ENCODE measurements at places on chromosomes 6 and 20. TPM values are rescaled to one million over a fixed set of nuclear protein-coding genes. Genes with fewer than 3 reads are reported as not detected.
A peak's percentile ranks its signal among the peaks of the same experiment; 100 is the strongest.

DNA sequence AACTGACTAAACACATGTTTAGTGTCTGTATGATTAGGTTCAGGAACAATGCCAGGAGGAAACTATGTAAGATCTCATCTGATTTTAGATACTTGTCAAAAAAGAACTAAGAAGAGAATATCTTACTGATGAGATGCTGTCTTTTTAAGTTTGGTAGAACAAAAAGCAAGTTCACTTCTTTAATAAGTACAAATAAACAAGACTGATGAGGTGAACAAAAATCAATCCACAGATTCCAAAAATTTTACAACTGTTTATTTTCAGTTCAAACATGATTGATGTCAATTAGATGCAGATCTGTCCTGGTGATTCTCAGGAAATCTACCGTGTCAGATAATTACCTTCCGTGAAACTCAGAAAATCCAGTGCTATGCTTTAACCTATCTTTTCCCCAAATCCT, 24.9 kb downstream of the EPHA7 start:
- no peak for DNase-seq

DNA sequence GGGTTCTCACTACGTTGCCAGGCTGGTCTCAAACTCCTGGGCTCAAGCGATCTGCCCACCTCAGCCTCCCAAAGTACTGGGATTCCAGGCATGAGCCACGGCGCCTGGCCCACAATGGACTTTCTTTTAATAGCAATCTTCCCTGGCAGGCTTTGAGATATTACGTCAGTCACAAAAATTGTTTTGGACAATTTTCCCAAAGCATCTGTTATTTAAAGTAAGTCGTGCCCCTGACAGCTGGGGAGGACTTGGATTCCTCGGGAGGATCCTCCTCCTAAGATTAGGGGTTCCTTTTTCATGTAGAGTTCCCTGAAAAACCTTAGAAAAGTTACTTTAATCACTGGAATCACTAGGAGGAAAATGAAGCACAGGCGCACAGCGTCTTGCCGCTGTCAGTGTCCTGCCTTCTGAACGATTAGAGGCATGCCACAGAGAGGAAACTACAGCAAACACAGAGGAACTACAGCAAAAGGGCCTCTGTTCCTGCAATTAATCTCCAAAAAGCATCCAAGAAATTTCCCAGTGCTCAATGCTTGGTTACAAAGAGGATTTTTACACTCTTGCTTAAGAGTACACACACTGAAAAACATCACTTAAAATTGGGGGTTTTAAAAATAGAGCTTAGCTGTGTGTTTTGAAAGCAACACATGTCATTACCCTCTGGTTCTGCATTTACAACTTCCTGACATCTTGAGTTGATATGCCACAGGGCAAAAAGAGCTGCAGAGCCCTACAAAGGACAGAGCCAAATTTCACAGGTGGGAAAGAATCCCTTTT, 4.5 kb downstream of the ACSS1 start:
- DNase-seq, result peak; percentile 82

DNA sequence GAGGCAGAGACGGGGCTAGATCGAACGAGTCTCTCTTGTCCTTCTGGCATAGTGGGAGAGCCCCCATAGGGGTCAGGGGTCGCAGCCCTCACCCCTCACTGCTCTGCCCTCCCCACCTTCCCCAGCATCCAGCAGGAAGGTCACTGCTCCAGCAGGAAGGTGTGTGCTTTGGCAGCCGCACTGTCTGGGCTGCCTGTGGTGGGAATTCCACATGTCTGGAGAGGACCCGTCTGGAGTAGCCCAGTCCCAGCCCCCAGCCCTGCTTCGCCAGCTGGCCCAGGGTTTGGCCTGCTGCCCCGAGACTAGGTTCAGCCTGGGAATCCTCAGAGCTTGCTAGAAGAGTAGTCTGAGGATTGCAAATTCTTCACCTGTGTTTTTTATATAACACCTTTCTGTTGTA, 2.5 kb upstream of the R3HDML start:
- no peak for DNase-seq

The BMP6 gene
- 15.8 TPM for total RNA-seq

The CST11 gene
- not detected for total RNA-seq

Measured in stomach (tissue), 19 donors.